ENCODE measurements at places on chromosomes 16 and 17.
A peak's percentile ranks its signal among the peaks of the same experiment; 100 is the strongest.

DNA sequence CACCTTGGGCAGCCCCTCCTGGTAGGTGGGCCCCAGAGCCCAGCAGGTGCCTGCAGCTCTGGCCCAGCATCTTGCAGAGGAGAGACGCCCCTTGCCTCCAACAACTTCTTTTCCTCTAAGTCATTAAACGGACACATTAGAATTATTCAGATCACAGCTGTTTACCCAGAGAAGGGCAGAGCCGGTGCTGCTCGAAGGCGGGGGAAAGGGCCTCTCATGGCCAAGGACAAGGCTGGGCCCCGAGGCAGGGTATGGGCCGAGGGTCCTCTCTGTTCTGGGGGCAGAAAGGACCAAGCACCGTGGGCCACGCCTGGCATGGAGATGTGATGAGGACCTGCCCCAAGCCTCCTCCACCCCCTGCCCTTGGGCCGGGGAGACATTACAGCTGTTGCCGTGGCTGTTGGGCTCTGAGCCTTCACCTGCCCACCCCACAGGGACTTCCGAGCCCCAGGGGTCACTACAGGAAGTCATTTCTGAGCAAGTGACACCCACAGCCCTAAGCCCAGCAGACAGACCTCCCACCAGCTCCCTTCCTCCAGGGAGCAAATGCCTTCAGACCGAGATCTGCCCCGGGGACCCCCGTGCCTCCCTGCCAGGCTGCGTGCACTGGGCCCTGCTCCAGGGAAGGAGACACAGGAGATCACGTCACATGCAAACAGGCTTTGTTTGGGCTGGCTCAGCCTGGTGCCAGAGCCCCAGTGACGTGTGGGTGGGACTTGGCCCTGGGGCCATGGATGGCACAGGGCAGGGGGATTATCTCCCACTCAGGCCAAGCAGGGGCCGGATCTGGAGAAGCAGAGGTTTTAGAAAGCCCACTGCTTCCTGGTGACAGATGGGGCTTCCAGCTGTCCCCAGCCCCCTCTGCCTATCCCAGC, 699 bp upstream of the PVALEF start:
- DNase-seq: no peak

DNA sequence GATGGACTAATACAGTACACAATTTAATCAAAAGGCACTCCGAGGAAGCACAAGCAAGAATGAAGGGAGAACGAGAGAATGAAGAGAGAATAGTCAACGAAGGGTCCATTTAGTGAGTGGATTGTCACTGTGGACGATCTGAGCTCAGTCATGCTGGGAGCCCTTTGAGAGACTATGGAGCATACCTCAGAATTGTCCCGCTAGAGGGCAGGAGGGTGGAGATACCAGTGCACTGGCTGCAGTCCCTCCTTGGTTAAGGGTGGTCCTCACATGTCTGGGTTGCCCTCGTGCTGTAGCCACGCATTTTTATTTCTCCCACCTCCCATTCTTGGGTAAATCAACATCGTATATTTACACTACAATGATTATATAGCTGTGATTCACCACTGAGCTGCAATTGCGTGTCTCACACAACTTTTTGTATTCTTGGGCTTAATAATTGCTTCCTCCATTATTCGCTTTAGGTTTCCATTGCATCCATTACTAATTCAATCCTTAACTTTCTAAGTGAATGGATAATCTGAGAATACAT, 33.2 kb upstream of the FAM20A start:
- DNase-seq: no peak

DNA sequence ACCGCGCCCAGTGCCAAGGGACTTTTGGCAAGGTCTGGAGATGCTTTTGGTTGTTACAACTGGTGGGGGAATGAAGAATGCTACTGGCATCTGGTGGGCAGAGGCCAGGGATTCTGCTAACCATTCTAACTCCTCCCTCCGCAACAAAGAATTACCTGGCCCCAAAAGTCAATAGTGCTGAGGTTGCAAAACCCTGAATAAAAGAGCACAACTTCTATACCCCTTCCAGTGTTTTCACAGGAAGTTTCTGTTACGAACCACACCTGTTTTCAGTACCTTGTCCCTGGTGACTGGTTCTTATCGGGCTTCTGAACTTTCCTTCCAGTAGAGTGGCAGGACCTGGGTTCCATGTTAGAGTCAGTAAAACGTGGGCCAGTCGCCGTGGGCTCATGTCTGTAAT, 17.3 kb downstream of the ABAT start:
- DNase-seq: no peak

DNA sequence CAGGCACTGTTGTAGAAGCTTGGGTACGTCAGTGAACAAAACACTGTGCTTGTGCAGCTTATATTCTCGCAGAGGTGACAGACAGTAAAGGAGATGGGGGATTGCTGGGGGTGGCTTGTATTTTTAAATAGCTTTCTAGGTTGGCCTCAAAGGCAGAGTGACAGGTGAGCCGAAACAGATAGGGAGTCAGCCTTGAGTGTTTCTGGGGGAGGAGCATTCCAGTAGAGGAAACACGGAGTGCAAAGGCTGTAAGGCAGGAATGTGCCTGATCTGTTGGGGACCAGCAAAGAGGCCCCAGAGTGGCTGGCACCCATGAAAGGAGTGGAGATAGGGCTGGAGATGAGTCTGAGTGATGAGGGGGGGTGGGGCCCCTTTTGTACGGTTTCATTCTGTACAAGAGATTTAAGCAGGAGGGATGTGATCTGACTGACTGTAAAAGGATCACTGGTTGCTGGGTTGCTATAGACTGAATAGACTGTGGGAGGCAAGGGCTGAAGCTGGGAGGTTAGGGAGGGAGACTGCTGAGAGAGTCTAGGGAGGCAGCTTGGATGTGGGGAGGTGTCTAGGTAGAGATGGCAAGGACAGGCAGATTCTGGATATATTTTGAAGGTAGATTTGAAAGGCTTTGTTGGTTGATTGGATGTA, 15.2 kb downstream of the NUP93 start:
- no peak for DNase-seq

DNA sequence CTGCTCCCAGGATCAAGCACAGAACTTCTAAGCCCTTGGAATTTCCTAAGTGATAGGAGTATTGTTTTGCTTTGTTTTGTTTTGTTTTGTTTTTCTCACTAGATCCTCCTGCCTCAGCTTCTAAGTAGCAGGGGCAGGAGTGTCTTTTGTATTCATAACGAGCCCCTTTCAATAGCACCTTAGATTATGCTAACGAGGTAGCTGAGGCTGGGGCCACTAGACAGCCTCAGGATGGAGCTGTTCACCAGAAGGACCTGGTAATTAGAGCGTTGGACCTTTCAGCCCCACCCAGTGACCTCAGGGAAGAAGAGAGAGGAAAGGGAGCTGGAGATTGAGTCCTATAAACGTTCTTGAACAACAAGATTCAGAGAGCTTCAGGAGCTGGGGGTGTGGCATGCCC, 43.6 kb downstream of the IKZF3 start:
- no peak for DNase-seq

GRCh38 chr17:81027591-81028505, 7.1 kb upstream of the BAIAP2 start:
- DNase-seq: no peak

- no peak for DNase-seq
Measured at GRCh38 chr16:24745391-24745790, 15.9 kb downstream of the TNRC6A start.

DNA sequence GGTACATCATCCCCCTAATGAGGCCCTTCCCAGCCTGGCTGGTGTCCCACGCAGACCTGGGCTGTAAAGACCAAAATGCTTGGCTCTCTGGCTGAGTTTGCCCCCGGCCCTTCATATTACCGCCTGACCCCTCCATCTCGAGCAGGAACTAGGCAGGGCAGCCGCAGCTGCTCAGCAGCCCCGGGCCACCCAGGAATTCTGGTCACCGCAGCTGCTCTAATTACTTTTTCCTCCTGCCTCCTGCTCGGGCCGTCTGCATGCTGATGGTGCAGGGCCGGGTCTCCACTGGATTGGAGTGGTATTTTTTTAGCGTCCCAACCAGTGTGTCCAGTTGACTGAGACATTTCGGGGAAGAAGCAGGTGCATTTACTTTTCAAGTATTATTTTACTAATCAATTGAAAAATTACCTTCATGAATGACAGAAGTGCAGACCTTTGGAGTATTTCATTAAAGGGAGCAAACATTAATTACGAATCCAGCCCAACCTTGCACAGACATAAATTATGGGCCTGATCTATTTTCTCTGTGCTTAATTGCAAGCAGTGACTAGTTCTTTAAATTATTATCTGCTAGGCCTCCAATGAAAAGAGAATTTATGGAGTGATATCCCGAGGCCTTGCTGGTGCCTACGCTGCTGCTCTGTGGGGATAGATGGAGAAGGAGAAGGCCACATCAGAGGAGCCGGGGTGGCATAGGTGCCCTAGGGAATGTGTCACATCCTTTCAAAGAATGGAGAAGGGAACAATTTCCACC, 176.2 kb downstream of the CYLD start:
- DNase-seq: no peak

GRCh38 chr17:28726226-28726626, at the start of gene TLCD1:
TSS of gene TLCD1 (minus strand) at chr17:28726233. CDS start at chr17:28726097, 136 bp downstream.
- DNase-seq: no peak

GRCh38 chr17:15175356-15175755, 89.8 kb downstream of the PMP22 start:
- no peak for DNase-seq

GRCh38 chr16:56792967-56793366, 63.0 kb downstream of the NUP93 start:
- no peak for DNase-seq

DNA sequence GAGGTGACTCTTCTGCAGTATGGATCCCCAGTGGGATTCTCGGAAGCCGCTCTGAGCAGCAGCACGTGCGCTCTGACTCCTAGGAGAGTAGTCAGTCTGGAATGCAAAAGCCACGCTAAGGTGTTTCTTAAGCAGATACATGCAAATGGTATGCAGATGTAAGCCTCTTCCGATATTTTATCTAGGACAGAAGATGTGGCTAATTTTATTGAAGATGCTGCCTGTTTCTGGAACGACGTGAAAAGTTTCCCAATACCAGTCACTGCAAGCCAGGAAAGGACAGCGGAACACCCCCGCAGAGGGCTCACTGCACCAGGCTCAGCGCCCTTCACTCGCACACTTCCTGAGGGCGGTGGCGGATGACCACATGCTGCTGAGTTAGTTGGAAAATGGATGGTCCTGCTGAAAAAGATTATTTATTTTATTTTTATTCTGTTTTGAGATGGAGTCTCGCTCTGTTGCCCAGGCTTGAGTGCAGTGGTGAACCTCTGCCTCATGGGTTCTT, 10.1 kb downstream of the FADS6 start:
- DNase-seq: no peak

DNA sequence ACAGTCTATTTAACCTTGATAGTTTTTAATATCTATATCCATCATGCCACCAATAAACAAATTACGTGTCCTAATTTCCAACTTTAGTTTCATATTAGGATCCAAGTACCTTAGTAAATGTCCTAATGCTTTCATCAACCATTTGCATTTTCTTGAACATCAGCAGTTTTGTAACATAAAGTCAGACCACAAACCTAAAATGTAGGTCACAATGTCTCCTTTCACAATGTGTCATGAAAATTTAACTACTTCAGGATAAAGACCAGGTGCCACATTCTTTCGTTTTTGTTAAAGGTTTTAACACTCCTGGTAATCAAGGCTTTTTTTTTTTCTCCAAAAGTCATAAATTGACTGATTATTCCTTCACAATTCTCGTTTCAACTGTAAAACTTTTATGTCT, 310.7 kb upstream of the PMFBP1 start:
- DNase-seq: no peak

- no peak for DNase-seq
Measured at GRCh38 chr16:85445064-85445778, 167.9 kb upstream of the GSE1 start.

- peak; percentile 97 for DNase-seq
Measured at GRCh38 chr16:48607056-48607825, 2.7 kb downstream of the N4BP1 start.

GRCh38 chr16:3762107-3762750, 44.9 kb upstream of the TRAP1 start:
- DNase-seq: no peak

DNA sequence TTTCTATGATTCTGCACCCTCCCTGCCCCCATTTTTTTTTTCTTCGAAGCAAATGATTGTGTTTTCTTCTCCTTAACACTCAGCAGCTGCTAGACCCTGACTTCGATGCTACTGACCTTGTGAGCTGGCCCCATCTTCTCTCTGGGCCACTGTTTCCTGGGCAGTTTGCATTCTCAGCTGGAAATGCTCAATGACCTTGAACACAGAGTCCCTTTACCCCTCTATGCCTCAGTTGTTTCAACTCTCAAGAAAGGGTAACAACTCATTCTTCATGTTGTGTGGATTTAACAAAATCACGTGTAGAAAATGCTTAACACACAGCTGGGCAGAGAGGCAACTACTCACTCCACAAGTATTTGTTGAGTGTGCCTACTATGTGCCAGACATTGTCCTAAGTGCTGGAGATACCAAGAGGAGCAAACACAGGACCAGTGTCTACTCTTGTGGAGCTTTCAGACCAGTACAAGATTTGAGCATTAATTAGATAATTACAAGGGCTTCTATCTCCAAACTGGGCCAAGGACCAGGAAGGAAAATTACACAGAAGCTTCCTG, 66.2 kb downstream of the IQCK start:
- no peak for DNase-seq

- no peak for DNase-seq
Measured at GRCh38 chr16:68281368-68282063, 17.2 kb downstream of the SLC7A6 start.

DNA sequence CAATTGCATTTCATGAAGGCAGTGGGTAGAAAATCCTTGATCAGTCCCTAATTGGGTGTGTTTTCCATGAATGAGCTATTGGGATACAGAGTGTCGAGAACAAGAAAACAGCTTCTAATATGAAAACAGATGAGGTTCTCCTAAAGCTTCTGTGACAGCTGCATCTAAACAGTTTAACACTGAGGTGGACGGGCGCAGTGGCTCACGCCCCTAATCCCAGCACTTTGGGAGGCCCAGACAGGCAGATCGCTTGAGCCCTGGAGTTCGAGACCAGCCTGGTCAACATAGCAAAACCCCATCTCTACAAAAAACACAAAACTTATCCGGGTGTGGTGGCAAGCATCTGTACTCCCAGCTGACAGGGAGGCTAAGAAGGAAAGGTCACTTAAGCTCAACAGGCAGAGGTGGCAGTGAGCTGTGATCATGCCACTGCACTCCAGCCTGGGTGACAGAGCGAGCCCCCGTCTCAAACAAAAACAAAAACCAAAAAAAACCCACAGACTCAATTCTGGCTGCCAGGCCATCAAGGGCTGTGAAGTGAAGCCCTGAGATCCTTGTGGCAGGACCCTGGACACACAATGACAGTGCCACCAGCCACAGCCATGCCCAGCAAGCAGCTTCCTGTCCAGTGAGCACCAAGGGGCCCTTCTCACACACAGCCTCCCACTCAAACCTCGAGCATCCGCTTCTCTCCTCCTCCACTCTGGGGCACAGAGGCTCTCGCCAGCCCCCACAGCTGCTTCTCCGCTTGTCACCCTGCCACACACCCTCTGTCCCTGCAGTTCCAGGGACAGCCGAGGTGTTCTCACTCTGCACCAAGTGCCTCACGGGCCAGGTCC, 44.0 kb downstream of the ANKRD11 start:
- no peak for DNase-seq

Data from epithelial cell of prostate (primary cell).